ENCODE measurements at places on chromosomes 16 and 17.

- DNase-seq: no peak
These were observed 39.1 kb upstream of the TBC1D3K start for GRCh38 chr17:37885136-37885535.

DNA sequence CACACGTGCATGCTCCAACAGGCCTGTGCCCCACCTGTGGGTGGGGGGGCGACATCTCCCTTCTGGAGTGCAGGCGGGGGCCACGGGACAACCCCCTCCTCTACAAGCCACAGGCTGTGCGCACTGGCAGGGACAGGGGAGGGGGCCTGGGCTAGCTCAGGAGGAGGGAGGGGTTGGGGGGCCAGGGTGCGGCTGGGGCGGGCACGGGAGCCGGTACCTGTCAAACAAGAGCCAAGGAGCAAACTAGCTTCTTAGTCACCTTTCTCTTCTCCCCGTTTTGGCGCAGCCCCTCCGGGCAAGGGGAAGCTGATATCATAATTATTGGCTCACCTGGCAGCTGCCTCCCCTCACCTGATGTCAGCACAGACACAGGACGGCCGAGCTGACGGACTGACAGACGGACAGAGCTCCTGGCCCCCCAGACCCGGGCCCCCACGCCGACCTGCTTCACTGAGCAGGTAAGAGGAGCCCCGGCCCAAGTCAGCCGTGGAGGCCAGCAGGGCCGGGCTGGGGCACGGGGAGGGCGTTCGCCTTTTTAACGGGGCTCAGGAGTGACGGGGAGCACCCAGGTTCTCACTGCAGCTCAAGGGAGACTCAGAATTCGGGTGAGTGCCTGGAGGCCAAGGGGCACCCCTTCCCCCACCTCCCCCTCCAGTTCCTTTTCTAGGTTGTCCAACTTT, at the start of gene FOXN1:
Gene FOXN1, plus strand, starts transcription at position 363 of the 680 bp plus-strand sequence. CDS start 17,622 bp downstream, outside the sequence.
- no peak for DNase-seq

- DNase-seq: no peak
These were observed 7.4 kb upstream of the TMEM204 start for GRCh38 chr16:1525871-1526607.

DNA sequence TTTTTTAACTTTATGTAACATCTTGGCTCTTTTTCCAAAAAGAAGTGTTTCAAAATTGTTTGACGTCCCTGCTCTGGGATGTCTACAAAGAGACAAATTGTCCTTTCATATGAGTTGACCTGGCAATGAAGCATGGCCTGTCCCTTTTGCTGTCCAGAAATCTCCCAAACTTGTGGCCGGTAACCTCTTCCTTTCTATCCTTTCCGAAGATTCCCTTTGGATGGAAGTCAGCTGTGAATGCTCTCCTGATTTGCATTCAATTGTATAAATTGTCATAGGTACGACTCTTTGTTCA, 40.9 kb upstream of the FAM20A start:
- no peak for DNase-seq

GRCh38 chr17:49349541-49349940, 12.5 kb downstream of the ZNF652 start:
- no peak for DNase-seq

DNA sequence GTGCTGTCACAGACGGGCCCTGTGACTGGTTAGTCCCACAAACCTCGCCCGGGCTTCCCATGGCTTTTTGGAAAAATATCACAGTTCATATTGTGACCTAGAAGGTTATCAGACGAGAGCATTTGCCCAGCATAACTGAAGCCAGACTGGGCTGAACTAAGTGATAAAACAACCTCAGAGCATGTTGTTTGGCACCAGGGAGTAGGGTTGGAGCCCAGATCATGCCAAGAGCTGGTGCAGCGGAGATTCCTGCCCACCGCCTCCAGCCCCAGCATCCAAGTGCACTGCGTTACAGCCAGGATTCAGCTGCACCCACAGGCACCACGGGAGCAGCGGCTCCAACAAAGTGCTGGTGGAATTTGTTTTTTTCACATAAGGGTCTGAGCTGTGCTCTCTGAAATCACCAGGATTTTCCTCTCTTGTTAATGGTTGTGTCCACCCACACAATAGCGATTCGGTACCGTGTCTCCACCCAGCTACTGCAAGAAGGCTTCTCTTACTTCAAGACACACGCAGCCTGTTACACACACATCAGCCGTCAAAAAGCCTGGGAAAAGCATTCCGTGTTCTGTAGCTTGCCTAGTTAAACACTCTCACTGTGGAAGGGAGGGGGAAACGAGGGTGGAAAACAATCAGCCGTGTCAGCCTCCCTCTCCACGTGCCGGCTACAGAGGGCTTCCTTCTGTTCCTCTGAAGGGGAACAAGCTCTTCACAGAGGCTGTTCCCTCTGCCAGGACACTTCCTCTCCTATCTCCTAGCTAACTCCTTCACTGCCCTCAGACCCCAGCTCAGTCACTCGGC, 273.8 kb downstream of the C16orf95 start:
- peak; percentile 4 for DNase-seq

DNA sequence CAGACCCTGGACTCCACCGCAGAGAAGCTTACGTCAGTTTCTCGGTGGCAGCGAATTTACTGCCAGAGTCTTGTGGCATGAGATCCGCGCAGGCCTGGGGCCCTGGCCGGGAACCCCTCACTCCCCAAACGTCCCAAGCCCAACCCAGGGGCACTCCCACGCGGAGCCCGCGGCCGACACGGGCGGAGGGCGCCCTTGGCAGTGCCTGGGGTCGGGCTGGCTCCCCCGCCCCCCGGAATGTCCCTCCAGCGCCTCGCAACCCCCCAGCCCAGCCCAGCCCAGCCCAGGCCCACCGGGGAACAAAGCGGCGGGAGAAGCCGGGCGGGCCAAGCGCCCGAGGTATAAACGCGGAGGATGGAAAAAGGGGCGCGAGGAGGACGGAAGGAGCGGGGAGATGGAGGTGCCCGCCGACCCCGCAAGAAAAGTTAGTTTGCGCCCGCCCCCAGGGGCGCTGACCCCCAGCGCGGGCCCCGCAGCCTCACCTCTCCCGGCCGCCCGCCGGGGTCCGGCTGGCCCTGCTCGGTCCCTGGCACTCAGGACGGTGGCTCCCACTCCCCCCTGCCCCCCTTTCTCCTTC, 330 bp downstream of the CASKIN2 start:
- no peak for DNase-seq

GRCh38 chr17:1731194-1731506, 6.6 kb downstream of the WDR81 start:
- DNase-seq: no peak

DNA sequence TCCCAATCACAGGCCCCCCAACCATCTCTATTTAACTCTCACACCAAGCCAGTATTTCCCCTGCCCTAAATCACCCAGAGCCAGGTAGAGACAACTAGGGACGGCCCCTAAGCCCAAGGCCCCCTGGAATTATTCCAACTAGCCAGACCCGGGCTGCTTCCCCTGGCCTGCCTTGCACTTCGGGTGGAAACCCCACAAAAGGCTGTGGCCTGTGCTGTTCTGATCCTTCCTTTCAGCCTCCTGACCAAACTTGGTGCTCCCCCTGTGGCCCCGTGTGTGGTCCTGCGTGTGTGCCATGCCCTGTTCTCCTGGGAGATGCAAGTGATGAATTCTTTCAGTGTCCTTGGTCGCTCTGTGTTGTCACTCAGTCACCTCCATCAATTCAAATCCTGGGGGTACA, 14.9 kb downstream of the CCL17 start:
- DNase-seq: no peak

- no peak for DNase-seq
These were observed 462.7 kb downstream of the WWOX start for GRCh38 chr16:78562111-78562510.

DNA sequence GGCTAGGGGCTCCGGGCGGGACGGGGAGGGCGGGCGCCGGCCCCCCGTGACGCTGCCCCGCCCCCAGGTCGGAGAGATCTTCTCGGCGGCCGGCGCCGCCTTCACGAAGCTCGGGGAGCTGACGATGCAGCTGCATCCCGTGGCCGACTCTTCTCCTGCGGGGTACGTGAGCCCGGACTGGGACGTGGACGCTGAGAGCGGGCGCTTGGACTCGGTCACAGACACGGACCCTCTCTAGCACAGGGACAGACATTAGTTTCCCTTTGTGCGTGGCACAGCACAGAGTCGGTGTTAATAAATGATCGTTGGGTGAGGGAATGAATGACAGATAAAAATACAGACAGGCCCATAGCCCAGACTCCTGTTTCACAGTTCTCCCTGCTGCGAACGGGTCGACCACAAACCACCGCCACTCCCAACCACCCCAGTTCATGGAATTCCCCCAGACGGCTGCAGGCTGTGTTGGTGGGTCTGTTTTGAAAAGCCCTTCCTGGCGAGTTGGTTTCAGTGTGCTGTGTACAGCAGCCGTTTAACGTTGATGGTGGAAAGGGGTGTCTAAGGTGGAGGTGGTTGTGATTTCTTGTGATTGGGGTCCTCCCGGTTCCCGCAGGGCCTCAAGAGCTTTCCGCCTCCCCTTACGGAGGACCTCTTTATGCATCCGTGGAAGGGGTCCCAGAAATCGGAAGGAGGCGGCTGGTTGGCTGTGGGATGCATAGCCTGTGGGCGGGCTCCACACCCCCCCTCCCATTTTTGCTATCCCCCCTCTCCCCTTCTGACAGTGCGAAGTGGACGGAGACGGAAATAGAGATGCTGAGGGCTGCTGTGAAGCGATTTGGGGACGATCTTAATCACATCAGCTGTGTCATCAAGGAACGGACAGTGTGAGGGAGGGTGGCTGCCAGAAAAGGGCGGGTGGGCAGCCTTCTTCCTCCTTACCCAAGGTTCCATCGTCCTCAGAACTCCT, 2.9 kb downstream of the RNASEK start:
- peak; percentile 72 for DNase-seq

GRCh38 chr17:8785547-8786413, 13.4 kb downstream of the MFSD6L start:
- DNase-seq: peak; percentile 69

DNA sequence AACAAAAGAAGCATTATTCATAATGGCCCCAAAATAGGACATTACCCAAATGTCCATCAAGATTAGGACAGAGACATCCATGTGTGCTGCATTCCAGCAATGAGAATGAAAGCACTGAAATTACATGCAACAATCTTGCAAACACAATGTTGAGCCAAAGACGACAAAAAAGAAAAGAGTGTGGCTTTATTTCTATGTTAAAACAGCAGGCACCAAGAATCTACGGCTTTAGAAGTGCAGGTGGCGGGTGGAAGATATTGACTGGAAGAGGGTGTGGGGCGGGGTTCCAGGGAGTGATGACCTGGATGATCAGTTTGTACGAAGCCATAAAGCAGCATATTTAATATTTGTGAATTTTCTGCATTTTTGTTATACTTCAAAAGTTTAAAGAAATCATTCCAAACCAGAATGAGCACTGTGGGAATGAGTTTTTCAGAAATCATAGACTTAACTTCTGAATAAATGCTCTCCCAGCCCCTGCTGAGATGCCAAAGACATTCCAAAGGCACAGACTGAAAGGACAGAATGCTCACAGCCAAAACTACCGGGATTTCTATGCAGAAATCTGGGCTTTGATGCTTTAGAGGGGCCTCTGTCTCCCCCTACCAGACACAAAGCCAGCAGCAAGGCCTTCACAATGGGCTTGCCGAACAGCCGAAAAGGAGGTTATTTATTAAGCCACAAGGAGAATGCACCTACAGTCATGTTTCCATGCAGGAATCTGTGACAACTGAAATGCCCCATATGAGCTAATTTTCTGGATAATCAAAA, 361.6 kb downstream of the GRIN2A start:
- DNase-seq: no peak

- no peak for DNase-seq
These were observed 98.9 kb downstream of the ZNF423 start for GRCh38 chr16:49756775-49757558.

GRCh38 chr17:55495239-55495638, 16.0 kb downstream of the SMIM36 start:
- no peak for DNase-seq

- no peak for DNase-seq
These were observed 586 bp downstream of the CD7 start for GRCh38 chr17:82316651-82317393.

GRCh38 chr16:57485916-57486857, at the start of gene DOK4:
DOK4 (minus strand) TSS chr16:57486493; CDS start chr16:57479507, 6,986 bp downstream.
- DNase-seq: peak; percentile 71

DNA sequence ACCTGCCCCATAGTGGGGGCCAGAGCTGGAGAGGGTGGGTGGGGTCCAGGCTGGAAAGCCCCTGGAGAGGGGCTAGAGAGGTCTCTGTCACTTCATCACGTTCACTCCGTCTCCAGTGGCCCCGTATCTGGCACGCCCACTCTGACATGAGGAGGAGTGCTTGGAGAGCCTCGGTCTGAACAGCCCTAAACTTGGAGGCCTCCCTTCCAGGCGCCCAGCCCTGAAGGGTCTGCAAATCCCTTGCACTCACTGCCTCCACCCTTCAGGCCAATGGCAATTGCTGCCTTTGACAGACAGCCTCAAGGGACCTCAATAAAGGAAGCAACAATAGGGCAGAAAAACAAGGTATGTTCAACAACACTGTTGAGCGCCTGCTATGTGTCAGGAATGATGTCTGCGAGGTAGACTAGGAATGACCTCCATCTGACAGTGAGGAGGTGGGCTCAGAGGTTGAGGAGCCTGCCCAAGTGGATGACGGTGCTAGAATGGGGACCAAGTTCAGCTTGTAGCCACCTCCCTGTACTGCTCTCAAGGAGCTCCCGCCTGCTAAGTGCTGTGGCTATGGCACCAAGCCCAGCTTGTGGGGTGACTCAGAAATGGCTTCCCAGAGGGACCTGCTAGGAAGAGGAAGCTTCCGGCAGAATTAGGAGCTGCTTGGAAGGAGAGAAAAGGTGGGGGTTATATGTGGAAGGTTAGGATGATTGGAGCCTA, 2.9 kb upstream of the EPX start:
- DNase-seq: peak; percentile 74

DNA sequence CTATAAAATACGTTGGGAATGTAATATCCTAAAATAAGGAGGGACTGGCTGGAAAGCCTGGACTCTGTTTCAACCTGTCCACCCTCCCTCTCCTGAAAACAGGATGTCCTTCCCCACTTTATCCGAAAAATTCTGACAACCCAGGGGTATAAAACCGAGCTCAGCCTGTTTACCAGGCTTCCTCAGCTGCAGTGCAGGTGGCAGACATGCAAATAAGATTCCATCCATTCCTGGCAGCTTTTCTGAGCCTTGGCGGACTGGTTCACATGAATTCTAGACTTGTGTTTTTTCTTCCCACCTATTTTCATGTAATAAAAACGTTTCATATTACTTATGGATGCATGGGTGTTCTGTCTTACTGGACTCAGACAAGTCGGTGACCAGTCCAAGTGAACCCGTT, 479.3 kb downstream of the KCNJ18 start:
- DNase-seq: no peak

DNA sequence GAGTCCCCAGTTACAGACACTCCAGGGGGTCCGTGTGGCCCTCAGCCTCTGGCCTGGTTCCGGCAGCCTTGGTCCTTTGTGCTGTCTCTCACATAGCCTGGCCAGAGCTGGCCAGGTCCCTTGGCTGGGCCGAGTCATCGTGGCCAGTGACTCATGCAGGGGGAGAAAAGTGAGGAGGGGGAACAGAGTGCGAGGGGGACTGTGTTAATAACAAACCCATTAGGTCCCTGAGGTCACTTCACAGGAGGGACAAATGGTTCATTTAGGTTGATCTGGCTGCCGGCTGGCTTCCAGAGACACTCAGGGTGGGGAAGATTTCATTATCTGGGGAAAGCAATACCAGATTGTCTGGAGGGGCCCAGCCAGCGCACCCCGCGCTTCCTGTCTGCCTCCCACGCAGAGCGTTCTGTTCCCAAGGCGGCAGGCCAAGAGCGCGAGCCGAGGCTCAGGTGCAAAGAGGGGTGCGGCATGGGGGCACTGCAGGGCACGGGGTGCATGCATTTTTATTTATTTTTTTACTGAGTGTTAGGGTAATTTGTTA, 223.1 kb downstream of the SEC14L1 start:
- DNase-seq: peak; percentile 67

GRCh38 chr17:19539841-19540311, 6.2 kb downstream of the SLC47A1 start:
- DNase-seq: no peak
